ENCODE measurements at places on chromosomes 1 and 21. TPM values are rescaled to one million over a fixed set of nuclear protein-coding genes. Genes with fewer than 3 reads are reported as not detected.
A peak's percentile ranks its signal among the peaks of the same experiment; 100 is the strongest.

DNA sequence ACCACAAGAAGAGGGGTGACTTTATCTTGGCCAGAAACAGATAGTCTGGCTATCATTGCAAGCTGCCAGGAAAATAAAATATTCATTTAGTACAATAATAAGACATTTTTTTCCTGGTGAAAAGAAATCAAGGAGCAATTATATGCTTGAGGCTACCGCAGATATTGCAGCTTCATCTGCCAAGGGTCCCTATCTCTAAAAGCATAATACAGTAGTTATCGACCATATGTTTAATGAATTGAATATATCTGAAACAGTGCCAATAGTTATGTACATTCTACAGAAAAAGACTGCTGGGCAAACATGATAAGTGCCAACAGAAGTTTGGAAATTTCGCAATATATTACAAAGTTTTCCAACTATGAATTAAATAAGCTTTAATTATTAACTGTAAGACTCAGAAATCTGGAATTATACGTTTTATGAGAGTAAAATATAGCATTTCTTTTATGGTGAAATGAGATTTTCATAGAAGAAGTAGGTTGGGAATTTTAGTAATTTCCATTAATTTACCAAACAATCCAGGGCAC, 561.1 kb upstream of the ZP4 start:
- no peak for DNase-seq

Gene COL11A1
- not detected for total RNA-seq

- DNase-seq, result no peak
Measured at GRCh38 chr1:44077421-44077820, 41.2 kb upstream of the KLF17 start.

- DNase-seq, result no peak
Measured at GRCh38 chr1:205041998-205042910, 758 bp upstream of the CNTN2 start.

DNA sequence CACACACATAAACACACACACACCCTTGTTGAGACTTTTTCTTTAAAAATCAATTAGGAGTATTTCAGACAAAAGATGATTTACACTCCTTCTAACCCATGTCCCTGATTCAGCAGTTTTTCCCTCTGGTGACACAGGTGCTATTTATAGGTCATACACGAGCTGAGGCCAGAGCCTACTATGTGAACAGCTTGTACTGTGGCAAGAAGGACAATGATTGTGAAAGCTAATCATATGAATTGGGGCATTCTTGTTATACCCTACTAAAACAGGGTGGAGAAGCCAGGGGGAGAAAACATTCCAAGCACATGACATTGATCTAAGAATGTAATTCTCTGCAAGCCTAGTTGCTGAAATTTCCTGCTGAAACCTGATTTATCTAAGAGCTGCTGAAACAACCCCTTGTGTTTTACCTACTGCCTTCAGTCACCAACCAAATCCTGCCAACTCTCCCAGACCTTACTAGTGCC, 60.3 kb downstream of the XCL1 start:
- DNase-seq, result peak; percentile 65

Gene OR14I1
- not detected for total RNA-seq

GRCh38 chr1:223323491-223324484, 40.2 kb downstream of the SUSD4 start:
- DNase-seq, result no peak

Gene TDRD5
- not detected for total RNA-seq

GRCh38 chr1:58282623-58283387, 263.7 kb downstream of the OMA1 start:
- no peak for DNase-seq
